ENCODE measurements at places on chromosomes 3 and 15.

GRCh38 chr3:152278756-152279427 lies 10.2 kb downstream of the MBNL1 start:
- DNase-seq, result no peak

DNA sequence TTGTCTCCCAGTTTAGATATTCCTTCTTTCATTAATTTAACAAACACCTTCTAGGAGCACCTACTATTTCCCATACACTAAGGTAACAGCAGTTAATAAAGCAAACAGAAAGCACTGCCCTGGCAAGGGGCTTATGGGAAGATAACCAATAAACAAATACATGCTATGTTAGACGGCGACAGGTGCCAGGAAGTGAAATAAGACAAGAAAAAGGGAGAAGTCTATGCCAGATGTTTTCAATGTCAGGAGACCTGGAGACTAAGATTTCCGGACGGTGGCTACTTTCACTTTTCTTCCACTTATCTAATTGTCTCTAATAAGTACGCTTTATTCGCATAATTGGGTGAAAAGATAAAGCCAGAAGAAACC lies 32.5 kb upstream of the ZNF445 start:
- no peak for DNase-seq

GRCh38 chr15:33778852-33779251 lies 189.4 kb upstream of the CHRM5 start:
- DNase-seq, result no peak

DNA sequence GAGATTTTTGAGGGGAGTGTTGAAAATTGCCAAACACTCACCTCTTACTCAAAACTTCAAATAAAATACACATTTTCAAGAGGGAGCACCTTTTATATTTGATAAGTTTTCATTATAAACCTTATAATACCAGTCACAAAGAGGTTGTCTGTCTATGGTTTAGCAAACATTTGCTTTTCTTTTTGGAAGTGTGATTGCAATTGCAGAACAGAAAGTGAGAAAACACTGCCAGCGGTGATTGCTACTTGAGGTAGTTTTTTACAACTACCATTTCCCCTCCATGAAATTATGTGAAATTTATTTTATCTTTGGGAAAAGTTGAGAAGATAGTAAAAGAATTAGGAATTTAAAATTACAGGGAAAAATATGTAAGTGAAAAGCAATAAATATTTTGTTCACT lies 20.1 kb downstream of the DIPK2A start:
- DNase-seq, result no peak

GRCh38 chr15:82647045-82647834 lies at the start of gene CPEB1:
Gene CPEB1 (minus strand): TSS chr15:82647363. CDS start chr15:82628459, 18,904 bp downstream.
- no peak for DNase-seq

GRCh38 chr15:42267286-42267685 lies 5.7 kb upstream of the GANC start:
- no peak for DNase-seq

GRCh38 chr3:81728766-81729544 lies 32.5 kb downstream of the GBE1 start:
- no peak for DNase-seq

- no peak for DNase-seq
Measured at GRCh38 chr15:38531509-38531908, 33.1 kb downstream of the RASGRP1 start.

- no peak for DNase-seq
Measured at GRCh38 chr3:44996556-44996969, 20.5 kb downstream of the EXOSC7 start.

GRCh38 chr15:70249616-70250015 lies 151.9 kb upstream of the TLE3 start:
- no peak for DNase-seq

DNA sequence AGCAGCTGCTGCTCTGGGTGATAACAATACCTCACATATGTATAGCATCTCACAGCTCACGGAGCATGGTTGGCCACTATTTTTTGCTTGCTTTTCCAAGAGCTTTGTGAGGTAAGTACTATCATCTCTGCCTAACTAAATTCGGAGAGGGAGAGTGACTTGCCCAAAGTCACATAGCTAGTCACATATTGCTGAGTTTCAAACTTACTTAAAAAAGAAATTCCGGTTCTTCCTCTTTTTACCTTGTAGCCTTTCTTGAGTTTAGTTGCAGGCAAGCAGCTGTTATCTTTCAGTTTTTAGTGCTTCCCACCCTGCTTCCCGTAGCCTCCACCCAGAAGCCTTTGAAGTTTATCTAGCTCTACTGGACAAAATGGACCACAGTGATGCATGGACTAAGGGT lies 309.2 kb downstream of the PDCD6IP start:
- DNase-seq, result no peak

DNA sequence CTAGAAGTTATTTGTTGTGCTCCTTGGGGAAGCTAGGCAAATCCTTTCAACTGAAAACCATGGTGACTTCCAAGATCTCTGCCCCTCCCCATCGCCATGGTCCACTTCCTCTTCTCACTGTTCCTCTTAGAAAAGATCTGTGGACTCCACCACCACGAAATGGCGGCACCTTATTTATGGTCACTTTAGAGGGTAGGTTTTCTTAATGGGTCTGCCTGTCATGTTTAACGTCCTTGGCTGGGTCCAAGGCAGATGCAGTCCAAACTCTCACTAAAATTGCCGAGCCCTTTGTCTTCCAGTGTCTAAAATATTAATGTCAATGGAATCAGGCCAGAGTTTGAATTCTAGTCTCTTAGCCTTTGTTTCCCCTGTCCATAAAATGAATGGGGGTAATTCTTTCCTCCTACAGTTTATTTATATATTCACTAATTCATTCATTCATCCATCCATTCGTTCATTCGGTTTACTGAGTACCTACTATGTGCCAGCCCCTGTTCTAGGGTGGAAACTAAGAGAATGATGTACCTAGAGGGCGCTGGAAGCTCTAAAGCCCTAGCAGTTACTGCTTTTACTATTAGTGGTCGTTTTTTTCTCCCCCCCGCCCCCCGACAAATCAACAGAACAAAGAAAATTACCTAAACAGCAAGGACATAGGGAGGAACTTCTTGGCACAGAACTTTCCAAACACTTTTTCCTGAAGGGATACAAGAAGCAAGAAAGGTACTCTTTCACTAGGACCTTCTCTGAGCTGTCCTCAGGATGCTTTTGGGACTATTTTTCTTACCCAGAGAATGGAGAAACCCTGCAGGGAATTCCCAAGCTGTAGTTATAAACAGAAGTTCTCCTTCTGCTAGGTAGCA lies 657 bp downstream of the PATL2 start:
- peak; percentile 54 for DNase-seq

- no peak for DNase-seq
Measured at GRCh38 chr3:142098964-142099363, 50.4 kb downstream of the TFDP2 start.

DNA sequence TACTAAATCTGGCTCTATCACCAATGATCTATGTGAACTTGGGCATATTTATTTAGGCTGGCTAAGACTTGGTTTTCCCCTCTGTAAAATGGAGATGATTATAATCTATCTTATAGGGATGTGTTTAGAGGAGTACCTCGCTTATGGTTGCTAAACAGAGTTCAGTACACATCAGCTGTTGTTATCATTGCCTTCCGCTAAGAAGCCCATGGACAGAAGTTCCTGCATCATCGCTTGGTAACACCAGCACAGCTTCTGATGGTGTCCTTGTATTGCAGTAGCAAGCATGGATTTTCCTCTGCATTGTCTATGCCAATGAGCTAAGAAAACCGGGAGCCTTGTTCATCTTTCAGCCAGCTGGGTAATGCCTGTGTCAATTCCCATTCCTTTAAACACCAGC lies 73.1 kb upstream of the LRTM1 start:
- DNase-seq, result no peak

DNA sequence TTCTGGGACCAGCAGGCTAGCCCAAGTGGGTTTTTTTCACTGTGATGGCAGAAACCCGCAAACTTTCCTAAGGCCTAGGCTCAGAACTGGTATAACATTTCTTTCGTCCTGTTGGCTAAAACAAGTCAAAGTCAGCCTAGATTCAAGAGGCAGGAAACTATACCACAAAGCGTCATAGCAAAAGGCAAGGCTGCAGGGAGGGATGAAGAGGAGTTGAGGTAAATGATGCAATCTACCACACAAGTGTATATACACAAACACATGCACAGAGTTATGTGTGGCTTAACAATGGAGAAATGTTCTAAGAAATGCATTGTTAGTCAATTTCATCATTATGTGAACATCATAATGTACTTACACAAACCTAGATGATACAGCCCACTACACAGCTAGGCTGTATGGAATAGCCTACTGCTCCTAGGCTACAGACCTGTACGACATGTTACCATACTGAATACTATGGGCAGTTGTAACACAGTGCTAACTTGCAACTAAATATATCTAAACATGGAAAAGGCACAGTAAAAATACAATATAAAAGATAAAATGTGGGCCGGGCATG lies 225.6 kb downstream of the TBL1XR1 start:
- DNase-seq, result no peak

DNA sequence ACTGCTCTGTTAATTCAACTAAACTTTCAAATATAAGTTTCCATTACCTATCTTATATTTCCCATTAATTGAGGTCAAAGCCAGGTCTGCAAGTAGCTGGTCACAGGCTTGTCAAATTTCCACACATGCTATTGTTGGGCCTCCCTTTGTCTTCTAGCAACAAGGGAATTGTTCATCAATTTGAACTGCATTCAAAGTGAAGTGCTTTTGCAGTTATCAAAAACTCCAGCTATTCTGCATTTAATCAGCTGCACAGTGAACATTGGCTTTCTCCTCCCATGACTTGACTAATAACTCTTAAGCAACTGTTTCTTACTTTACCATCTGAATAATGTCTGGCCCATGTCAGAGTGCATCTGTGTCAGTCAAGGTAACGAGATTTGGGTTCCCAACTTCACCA lies 198.4 kb downstream of the KCNH8 start:
- no peak for DNase-seq

- DNase-seq, result no peak
Measured at GRCh38 chr15:82275410-82275809, 12.8 kb downstream of the SAXO2 start.

DNA sequence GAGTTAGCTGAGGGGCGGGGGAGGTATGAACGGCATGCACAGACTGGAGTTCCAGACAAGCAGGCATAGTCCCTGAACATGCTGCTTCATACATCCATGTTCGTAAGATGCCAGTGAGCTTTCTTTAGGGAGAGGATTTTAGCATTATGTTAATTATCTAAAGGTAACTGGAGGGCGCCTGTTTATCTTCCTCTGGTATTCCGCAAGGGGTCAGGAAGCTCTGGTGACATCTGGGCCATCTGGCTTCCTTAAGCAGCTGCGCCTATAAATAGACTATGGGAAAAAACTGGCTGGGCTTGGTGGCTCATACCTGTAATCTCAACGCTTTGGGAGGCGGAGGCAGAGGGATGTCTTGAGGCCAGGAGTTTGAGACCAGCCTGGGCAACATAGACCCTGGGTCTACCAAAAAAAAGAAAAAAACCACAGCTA lies 1.5 kb upstream of the FBXO22 start:
- DNase-seq, result no peak

DNA sequence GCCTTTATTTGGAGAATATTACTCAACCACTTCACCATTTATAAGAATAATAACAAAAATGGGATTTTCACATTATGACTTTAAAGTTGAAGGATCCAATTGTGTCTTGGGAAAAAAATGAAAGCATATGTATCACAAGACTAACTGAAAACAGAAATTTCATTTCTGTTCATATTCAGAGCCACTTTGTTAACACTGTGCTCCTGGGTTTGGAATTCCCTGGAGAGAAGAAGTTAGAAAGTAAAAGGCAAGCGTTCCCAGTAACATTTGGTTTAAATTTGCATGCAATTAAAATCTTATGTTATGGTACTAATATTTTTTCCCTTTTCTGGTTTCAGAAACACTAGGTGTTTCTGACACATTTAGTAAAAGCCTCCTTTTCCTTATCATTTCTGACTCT lies 230.8 kb downstream of the RBMS3 start:
- DNase-seq, result no peak

- no peak for DNase-seq
Measured at GRCh38 chr3:117550766-117551165, 841.2 kb downstream of the TUSC7 start.

DNA sequence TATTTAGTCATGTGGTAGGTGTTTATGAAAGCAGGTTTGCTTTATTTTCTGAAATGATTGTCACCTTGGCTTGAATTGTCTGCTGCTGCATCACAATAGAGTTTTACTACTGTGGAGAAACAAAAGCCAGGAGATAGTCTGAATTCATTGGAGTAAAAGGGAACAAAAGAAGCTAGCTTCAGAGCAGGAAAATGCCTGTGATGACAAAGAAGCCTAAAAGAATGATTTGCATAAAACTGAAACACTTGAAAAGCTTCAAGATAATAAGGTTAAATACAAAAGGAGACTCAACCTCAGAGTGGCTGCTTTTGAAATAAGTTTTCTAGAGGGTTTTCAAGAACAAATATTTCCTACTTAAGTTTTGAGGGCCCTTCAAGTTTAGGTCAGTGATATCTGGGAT lies 138.3 kb downstream of the PTPRG start:
- DNase-seq, result no peak

DNA sequence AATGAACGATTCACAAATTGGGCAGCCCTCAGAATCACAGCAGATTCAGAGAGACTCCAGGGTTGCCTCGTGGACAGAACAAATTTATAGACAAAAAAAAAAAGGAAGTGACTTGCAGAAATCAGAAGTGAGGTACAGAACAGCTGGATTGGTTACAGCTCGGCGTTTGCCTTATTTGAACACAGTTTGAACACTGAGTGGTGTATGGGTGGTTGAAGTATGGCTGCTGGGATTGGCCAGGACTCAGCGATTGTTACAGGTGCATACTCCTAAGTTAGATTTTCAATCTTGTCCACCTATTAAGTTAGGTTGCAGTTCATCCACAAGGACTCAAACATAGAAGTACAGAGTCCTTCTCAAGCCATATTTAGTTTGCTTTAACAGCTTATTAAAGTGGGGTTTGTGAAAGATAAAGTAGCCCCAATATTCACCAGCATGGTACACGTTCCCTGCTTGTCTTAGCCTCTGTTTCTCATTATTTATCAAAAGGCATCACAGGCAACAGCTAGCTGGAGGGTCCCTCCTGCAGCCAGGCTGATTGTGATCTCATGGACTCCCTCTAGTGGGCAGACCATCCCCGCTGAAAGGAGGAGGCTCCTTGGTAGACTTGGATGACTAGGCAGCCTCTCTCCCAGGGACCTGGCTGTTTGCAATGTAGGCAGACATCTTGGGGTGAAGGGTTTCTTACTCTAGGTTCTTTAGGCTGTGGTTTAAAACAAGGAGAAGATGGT lies 17.6 kb upstream of the ALDH1L1 start:
- DNase-seq, result peak; percentile 56

GRCh38 chr3:129316248-129317013 lies 37.8 kb downstream of the HMCES start:
- DNase-seq, result peak; percentile 69
